ENCODE measurements at places on chromosomes 16 and 17. TPM values are rescaled to one million over a fixed set of nuclear protein-coding genes. Genes with fewer than 3 reads are reported as not detected.

DNA sequence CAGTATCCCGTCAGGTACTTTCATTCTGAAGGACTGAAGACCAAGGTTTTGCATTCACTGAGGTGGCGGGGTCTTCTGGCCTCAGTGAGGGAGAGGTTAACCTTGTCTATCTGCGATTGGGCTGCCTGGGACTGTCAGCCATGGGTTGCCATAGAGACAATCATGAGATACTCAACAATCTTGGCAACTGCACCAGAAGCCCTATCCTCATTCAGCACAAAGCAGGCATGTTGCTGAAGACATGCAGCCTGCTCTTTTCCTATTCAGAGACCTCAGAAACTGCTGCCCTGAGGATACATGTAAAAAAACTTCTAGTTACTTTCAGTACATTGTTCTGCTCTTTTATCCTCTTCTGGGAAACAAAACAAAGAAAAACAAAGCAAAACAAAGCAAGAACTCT, 146.3 kb upstream of the PIRT start:
- peaks cover 10% of the 10 kb centered on the region for H3K27me3 ChIP-seq
- no peak overlapping the region for H3K27ac ChIP-seq
- H3K36me3 ChIP-seq, result no peaks in the 10 kb centered on the region
- no peak overlapping the region for H3K4me3 ChIP-seq

DNA sequence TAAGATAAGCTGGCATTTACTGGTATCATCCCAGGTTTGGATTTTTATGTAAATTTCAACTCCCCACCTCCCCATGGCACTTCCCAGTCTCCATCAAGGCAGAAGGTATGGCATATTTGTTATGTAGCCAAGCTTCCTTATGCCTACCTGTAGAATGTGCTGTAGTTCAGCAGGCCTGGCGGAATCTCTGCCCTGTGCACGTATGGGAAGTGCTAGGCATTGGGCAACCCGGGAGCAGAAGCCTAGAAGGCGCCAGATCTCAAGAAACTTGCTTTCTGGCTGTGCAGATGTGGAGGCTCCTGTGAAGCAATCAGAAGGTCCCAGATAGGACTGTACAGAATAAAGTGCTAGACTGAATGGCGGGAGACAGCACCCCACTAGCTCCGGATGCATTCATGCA, 64.7 kb downstream of the SNX20 start:
- H3K36me3 ChIP-seq, result no peaks in the 10 kb centered on the region
- H3K27me3 ChIP-seq, result no peaks in the 10 kb centered on the region
- no peak overlapping the region for H3K4me3 ChIP-seq
- peaks cover 47% of the 10 kb centered on the region for H3K4me1 ChIP-seq

- peaks cover 86% of the 10 kb centered on the region for H3K27me3 ChIP-seq
- no peaks in the 10 kb centered on the region for H3K36me3 ChIP-seq
- H3K4me3 ChIP-seq, result peak overlapping the region; percentile 61
These were observed 427 bp downstream of the PPP1R1B start for GRCh38 chr17:39627047-39627711.

DNA sequence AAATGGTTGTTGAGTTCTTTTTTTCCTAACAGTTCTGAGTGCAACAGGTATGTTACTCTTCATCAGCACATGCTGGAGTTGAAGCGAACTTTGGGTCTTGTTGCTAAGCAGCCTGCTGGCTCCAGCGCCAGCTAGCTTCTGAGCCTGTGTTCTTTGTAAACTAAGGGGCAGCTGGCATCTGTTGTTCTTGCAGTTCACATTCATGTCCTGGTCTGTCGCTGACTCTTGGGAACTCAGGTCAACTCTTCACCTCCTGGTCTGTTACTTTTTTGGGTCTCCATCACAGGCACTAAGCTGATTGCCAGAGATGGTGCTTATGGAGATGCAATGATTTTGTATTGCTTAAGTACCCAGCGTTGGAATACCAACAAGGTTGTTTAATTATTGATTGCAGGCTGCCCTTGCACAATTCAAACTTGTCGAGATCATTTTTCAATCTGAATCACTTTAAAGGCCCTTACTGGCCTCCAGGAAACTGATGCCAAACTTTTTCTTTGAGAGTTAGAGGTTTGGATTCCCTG, 40.9 kb downstream of the USP10 start:
- peaks cover 75% of the 10 kb centered on the region for H3K4me1 ChIP-seq
- H3K36me3 ChIP-seq, result peaks cover 10% of the 10 kb centered on the region
- peak overlapping the region; percentile 57 for H3K27ac ChIP-seq
- H3K27me3 ChIP-seq, result no peaks in the 10 kb centered on the region

ATP5PD gene
- 809 TPM for total RNA-seq

- peaks cover 84% of the 10 kb centered on the region for H3K36me3 ChIP-seq
- no peak overlapping the region for H3K27ac ChIP-seq
- H3K4me1 ChIP-seq, result peaks cover 7% of the 10 kb centered on the region
These were observed 22.8 kb downstream of the RSPRY1 start for GRCh38 chr16:57208926-57209325.

DNA sequence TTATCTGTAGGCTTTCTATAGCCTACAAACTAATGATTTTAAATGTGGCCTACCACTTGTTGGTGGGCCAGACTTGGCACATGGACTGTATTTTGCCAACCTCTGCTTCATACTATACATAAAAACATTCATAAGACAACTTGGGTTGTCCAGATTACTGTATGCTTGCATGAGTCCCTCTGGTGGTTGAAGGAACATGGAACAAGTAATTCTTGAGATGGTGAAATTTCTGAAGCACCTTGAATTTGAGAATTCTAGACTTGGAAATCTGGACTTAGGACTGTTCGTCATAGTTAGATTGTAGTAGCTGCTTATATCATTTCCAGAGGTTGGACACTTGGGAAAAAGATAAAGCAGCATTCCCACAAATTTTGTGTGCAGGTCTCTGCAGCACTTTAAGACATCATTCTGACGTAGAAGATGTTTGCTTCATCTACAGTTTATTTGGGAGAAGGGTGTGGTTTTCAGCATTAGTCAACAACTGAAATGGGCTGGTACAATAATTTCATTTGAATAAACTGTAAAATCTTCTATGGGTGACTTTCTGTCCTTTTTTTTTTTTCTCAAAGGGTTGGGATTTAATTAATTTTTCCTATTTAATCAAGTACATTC, 31.2 kb downstream of the NFATC3 start:
- DNase-seq, result no peak
- H3K27me3 ChIP-seq, result no peaks in the 10 kb centered on the region
- H3K4me1 ChIP-seq, result peaks cover 31% of the 10 kb centered on the region
- no peak overlapping the region for H3K4me3 ChIP-seq
- H3K27ac ChIP-seq, result no peak overlapping the region

DNA sequence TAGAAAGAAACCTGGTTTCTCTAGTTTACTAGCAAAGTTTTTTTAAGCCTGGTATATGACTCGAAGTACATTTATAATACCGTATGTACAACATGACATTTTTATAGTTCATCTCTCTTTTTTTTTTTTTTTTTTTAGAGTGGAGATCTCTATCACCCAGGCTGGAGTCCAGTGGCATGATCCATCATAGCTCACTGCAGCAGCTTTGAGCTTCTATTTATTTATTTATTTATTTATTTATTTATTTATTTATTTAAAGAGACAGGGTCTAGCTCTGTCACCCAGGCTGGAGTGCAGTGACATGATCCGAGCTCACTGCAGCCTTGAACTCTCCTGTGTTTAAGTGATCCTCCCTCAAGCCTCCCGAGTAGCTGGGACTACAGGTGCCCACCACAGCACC, 25.9 kb upstream of the VPS4A start:
- H3K4me1 ChIP-seq, result peaks cover 19% of the 10 kb centered on the region
- no peaks in the 10 kb centered on the region for H3K27me3 ChIP-seq
- H3K36me3 ChIP-seq, result peaks cover 13% of the 10 kb centered on the region
- H3K4me3 ChIP-seq, result no peak overlapping the region

Measured in left ventricle myocardium inferior (tissue), 1 donor.